ENCODE measurements at places on chromosomes 16 and 17. TPM values are rescaled to one million over a fixed set of nuclear protein-coding genes. Genes with fewer than 3 reads are reported as not detected.
A peak's percentile ranks its signal among the peaks of the same experiment; 100 is the strongest.

DNA sequence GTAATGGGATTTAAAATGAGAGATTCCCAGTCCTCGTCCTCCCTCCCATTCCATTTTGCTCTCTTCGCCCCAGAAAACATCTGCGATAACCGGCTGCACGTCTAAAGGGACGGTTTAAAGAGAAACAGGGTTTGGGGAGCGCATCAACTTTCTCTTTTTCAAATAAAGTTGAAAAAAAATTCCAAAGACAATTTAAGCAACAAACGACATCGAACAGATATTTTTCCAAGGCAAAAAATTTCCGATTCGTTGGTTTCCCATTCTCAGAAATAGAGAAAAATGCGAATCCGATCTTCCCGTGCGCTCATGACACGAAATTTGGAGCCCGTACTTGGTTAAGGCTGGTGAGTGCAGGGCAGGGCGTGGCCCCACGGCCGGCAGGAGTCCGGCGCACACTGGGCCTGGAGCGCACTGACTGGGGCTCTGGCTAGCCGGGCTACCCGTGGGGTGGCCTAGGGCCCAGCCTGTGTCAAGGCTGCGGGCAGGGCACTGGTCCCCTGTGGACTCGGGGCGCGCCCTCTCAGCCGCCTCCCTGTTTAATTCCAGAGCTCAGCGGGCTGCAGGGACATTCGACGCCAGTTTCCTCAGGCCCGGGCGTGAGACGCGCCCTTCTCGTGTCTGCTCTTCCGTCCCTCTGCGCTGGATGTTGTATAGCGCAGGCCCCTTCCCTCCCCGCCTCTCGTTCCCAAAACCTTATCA is 17.9 kb upstream of the ZFHX3 start:
- DNase-seq: no peak

- no peak for DNase-seq
These were observed 143.1 kb upstream of the KCNJ18 start for GRCh38 chr17:21549107-21549687.

DNA sequence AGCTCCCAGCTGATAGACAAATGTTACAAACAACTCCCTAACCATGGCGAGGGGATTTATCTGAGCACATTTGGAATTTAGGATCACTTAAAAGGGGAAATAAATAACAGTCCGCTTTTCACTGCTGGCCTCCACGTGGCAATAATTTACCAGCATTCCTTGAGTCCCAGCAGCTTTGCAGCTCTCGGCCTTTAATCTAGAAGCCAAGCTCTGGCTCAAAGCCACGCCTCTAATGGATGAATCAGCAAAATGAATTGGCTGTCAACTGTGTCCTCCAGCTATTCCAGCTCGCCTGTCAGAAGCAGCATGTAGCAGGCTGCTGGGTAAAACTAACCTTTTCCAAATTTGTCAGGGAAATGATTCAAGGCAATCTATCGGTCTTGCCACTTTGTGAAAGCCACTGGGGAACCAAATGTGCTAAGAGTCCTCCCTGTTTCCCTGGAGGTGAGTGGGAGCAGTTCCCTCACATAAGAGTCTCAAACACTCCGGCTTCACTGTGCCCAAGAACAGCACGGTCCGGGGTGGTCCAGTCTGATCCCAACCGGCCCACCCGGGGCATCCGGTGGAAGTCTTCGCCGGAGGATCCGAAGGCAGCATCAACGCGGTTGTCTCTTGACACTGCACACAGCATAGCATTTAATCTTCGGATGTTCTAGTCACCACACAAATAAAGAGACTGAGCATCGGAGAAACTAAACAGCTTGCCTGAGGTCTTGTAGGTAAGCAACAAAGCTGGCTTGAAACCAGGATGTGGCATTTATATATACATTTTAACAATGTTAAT is 143.3 kb downstream of the PARN start:
- DNase-seq: peak; percentile 92

GRCh38 chr16:2838928-2839327 is 8.8 kb downstream of the ZG16B start:
- peak; percentile 90 for DNase-seq

DNA sequence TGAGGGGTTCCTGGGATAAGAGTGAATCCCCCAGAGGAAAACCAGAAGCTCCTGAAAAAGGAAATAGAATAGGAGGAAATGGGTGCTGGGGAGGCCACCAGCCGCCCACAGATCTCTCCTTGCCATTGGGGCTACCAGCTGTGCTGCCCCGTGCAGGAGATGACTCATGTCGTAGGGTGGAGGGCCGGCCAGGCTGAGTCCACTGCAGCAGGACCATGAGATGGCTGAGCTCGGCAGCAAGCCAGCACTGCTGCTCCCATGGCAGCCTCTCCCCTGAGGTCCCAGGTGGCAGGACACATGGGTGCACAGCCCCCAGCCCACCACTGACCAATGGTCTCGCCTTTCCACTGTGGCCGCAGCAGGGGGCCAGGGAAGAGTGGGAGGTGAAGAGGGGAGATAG is 95.5 kb downstream of the GNAO1 start:
- no peak for DNase-seq

- DNase-seq: no peak
These were observed 67.5 kb upstream of the KCTD5 start for GRCh38 chr16:2614761-2615191.

DNA sequence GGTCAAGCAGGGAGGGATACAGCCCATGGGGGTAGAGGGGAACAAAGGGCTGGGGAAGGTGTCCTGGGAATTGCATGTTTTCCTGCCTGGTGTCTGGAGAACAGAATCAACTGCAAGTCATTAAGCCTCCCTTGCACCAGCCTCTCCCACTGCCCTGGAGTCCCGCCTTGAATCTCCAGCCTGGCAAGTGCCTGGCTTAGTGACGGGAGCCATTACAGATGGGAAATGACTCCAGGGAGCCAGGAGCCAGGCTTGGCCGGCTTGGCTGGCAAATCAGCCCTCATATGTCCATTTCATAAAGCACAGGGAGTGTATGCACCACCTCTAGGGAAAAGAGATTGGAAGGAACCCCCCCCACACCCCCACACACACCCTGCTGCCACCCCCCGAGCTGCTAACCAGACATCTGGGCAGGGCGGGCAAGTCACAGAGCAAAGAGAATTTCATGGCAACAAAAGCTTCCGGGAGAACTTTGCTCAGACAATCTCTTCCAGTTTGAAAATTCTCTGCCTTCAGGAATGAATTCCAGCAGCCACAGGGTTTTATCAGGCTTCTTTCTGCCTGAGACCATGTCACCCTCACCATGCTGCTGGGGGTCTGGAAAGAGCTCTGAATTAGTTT is 127.7 kb downstream of the NTN1 start:
- no peak for DNase-seq

DNA sequence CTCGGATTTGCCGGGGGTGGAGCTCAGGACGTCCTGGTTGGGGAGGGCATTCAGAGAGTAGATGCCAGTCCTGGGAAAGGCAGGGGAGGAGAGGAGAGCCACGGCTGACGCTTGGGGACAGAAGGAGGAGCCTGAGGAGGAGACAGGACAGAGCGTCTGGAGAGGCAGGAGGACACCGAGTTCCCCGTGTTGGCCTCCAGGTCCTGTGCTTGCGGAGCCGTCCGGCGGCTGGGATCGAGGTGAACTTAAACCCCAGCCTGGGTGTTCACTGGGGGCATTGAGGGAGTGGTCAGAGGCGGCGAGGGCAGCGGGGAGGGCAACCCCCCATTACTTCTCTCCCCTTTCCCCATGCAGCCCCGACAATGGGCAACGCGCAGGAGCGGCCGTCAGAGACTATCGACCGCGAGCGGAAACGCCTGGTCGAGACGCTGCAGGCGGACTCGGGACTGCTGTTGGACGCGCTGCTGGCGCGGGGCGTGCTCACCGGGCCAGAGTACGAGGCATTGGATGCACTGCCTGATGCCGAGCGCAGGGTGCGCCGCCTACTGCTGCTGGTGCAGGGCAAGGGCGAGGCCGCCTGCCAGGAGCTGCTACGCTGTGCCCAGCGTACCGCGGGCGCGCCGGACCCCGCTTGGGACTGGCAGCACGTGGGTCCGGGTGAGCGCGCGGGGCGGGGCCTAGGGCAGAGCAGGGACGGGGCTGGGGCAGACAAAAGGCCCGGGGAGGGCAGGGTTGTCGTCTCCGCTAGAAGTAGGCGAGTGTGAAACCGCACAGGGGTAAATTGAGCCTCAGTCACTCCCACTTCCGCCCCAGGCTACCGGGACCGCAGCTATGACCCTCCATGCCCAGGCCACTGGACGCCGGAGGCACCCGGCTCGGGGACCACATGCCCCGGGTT is 3.7 kb downstream of the NOL3 start:
- DNase-seq: peak; percentile 92

DNA sequence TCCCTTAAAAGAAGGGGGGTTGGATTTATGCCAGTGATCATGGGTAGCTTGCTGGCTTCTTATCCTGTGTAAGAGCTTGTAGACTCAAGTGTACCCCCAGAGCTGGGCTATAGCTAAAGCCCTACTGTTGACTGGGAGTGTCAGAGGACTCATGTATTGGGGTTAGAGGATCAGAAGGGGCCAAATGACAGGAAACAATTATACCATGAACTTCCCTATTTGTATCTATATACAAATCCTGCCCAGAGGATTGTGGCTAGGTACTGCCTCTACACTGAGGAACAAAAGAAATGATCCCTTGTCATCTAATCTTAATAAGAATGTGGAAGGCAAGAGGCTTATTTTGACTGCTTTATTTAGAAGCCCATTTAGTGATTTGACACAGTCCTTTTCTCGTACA is 14.3 kb downstream of the ZP2 start:
- no peak for DNase-seq

- peak; percentile 40 for DNase-seq
These were observed 118.4 kb upstream of the HSBP1 start for GRCh38 chr16:83689385-83689831.

GRCh38 chr17:33073416-33073815 is 81.8 kb downstream of the SPACA3 start:
- DNase-seq: no peak

The TVP23B gene
- total RNA-seq: 70.0 TPM

The KCTD19 gene
- not detected for total RNA-seq

The RMI2 gene
- total RNA-seq: 6.7 TPM

The WNT9B gene
- 2.6 TPM for total RNA-seq

The KRTAP3-1 gene
- not detected for total RNA-seq
